ENCODE measurements at places on chromosomes 6 and 20.

- no peak for DNase-seq
These were observed 41.1 kb upstream of the MAP3K4 start for GRCh38 chr6:160950507-160950906.

DNA sequence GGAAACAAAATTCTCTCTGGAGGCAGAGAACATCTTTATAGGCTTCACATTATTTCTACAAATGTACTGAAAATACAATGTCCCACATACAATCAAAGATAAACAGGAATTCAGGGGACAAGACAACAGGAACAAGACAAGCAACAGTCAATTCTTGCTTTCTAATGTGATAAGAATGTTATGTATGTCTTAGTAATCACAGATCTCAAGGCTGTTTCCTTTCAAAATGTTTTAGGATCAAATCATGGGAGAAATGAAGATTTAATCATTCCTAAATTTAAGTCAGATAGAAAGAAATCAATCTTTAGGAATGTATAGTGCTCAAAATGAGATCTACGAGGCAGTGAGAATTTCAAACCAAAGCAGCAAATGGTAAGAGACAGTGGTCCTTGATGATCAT, 32.1 kb downstream of the NEDD9 start:
- no peak for DNase-seq

DNA sequence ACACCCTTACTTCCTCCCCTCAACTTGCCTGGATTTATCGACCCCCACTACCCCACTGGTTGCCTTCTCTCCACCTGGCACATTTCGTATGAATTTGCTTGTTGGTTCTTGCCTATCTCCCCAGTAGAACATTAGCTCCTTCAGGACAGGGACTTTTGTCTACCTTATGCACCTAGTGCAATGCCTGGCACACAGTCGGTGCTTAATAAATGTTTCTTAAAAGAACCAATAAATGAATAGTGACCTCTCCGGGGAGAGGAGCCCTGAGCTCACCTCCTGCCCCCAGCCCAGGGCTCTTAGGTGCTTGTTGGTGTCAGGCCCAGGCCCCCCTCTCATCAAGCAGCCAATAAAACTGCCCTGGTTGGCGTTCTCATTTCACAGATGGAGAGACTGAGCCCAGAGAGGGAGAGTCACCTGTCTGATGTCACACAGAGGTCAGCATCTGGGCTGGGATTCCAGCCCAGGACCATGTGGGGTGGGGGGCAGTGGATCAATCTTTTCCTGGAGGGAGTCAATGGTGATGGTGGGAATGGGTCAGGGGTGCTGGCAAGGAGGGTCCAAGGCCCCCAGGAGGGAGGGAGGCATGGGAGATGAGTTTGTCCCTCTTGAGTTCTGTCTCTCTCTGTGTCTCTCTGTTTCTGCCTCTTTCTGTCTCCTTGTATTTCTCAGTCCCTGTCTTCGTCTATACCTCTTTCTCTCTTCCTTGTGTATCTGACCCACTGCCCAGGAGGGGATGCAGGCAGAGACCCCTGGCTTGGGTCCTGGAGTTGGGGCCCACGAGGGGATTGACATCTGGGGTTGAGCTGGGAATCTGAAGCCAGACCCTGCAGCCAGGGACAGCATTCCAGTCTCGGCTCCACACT, 89.6 kb downstream of the CEBPB start:
- DNase-seq, result no peak

DNA sequence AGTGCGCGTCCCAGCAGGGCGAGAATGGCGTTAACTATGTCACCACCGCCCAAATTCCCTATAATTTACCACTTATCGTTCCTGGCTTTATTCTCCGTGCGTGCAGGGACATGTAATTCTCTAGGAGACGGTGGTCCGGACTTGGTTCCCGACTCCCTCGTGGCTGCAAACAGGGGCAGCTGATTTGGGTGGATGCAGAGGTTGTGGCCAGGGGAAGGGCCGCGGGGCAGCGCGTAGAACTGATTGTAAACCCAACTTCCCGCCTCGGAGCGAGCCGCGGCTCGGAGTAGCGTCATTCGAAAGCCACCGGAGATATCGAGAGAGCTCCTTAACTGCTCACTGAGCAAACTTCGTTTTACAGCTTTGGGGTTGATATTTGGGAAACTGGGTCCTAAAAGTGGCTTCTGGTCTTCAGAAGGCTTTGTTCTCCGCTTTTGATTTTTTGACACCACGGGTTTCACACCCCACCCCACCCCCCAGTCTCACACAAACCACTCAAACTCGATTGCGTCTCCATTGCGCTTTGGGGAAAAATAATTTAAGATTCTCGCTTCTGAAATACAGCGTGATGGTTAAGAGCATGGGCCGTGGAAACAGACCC, 17.5 kb upstream of the ZSCAN9 start:
- peak; percentile 80 for DNase-seq

GRCh38 chr6:16349544-16349943, 111.2 kb downstream of the GMPR start:
- DNase-seq, result no peak

GRCh38 chr20:24577271-24577909, 108.0 kb downstream of the SYNDIG1 start:
- DNase-seq, result no peak
